ENCODE measurements at places on chromosomes 12 and 14. TPM values are rescaled to one million over a fixed set of nuclear protein-coding genes. Genes with fewer than 3 reads are reported as not detected.

PLEKHH1 gene
- 24.5 TPM for polyA plus RNA-seq

C12orf50 gene
- polyA plus RNA-seq: not detected

NRXN3 gene
- 1.5 TPM for polyA plus RNA-seq

FGF23 gene
- polyA plus RNA-seq: not detected

CFL2 gene
- 11.7 TPM for polyA plus RNA-seq

B3GNT4 gene
- polyA plus RNA-seq: 0.61 TPM

CFAP251 gene
- polyA plus RNA-seq: 5.8 TPM

MSI1 gene
- 3.0 TPM for polyA plus RNA-seq

LMNTD1 gene
- polyA plus RNA-seq: not detected

CLMN gene
- 21.3 TPM for polyA plus RNA-seq

MIP gene
- polyA plus RNA-seq: not detected

LUM gene
- polyA plus RNA-seq: 14.3 TPM

RFX4 gene
- 0.05 TPM for polyA plus RNA-seq

NGB gene
- not detected for polyA plus RNA-seq

GLIPR1L1 gene
- not detected for polyA plus RNA-seq

AMDHD1 gene
- polyA plus RNA-seq: 1.1 TPM

CAPZA3 gene
- 1.8 TPM for polyA plus RNA-seq

NELL2 gene
- polyA plus RNA-seq: 0.27 TPM

BTG1 gene
- 48.3 TPM for polyA plus RNA-seq

KRT77 gene
- polyA plus RNA-seq: 0.07 TPM

SRGAP1 gene
- 2.5 TPM for polyA plus RNA-seq

GLT8D2 gene
- 2.2 TPM for polyA plus RNA-seq

CCDC197 gene
- polyA plus RNA-seq: not detected

CKB gene
- polyA plus RNA-seq: 140 TPM

RESF1 gene
- polyA plus RNA-seq: 25.2 TPM

TMEM229B gene
- polyA plus RNA-seq: 2.9 TPM

AKAP5 gene
- polyA plus RNA-seq: 0.04 TPM

HHIPL1 gene
- 0.09 TPM for polyA plus RNA-seq

VWF gene
- polyA plus RNA-seq: 15.9 TPM

CEBPE gene
- polyA plus RNA-seq: not detected

RPL10L gene
- polyA plus RNA-seq: not detected

CIROP gene
- polyA plus RNA-seq: not detected

CCDC38 gene
- polyA plus RNA-seq: 0.05 TPM

IRAK3 gene
- 1.1 TPM for polyA plus RNA-seq

OR4L1 gene
- polyA plus RNA-seq: not detected

CLECL1 gene
- not detected for polyA plus RNA-seq

CLEC9A gene
- polyA plus RNA-seq: not detected

SLC7A8 gene
- 36.3 TPM for polyA plus RNA-seq

TAS2R7 gene
- polyA plus RNA-seq: not detected

Data from pancreas (tissue), 10 donors.